ENCODE measurements at places on chromosomes 12 and 14. TPM values are rescaled to one million over a fixed set of nuclear protein-coding genes. Genes with fewer than 3 reads are reported as not detected.

TAS2R13 gene
- total RNA-seq, result 0.44 TPM

DNA sequence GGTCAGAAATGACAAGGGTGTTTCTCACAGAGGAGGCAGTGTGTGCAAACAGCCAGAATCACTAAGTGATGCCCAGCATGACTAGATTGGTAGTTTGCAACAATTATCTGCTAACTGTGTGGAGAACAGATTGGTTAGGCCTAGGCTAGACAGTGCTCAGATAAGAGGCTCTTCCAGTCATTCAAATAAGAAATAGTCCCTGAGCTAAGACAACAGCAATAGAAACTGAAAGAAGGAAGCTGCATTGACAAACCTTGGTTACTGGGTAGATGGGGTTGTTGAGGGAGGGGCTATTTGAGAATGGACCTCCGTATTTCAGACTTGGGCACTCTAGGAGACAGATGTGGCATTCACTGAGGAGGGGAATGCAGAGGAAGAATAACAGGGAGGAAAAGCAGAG lies 255.0 kb upstream of the NPAS3 start:
- no peak for ATAC-seq

DNA sequence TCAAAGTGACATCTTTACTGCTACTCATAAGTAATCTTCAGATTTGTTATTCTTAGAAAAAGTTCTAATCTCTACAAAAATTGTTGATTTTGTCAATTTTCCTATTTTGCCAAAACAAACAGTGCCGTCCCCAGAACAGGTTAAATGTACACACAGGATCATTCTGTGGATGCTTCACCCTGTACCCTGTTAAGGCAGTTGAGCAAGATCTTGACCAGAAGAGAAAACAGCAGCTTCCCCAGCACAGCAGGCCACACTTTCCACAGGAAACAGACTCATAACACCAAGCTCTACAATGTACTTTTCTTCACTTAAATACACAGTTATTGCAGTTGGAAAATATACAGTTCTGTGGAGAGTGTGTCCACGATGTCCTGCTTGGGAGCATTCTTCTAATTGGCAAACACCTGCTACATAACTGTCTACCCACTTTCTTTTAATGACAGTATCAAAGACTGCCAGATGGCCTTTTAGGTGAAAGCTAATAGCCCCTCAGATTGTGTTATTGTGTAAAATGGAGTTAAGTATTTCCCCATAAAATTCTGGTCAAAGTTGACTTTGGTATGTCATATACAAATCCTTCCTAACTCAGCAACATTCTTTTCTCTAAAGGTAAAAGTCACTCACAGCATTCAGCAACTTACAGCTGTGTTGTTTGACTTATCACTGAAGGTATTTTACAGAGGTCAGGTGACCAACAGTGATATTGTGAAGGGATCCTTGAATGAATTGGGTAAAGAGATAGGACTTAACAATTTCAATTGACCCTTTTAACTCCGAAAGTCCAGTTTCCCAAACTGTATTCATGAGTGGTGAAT lies 77.0 kb downstream of the SEC23A start:
- ATAC-seq, result no peak

SLC17A8 gene
- total RNA-seq, result not detected

FAM181A gene
- total RNA-seq, result not detected

PRICKLE1 gene
- 1.4 TPM for total RNA-seq
